Osteocyte (in vitro differentiated cells): ENCODE measurements at places on chromosomes 5 and 9. TPM values are rescaled to one million over a fixed set of nuclear protein-coding genes. Genes with fewer than 3 reads are reported as not detected.

Gene PCDHB6
- total RNA-seq = 1.4 and 1.6 TPM in 2 replicates

Gene OBP2B
- total RNA-seq = not detected in 2 replicates

Gene PRRX2
- 5.6 and 6.4 TPM in 2 replicates for total RNA-seq

Gene SELENOP
- total RNA-seq = 55.8 and 70.3 TPM in 2 replicates

Gene SLC25A2
- 0.50 and 0.81 TPM in 2 replicates for total RNA-seq

Gene IFNA21
- not detected in 2 replicates for total RNA-seq

DNA sequence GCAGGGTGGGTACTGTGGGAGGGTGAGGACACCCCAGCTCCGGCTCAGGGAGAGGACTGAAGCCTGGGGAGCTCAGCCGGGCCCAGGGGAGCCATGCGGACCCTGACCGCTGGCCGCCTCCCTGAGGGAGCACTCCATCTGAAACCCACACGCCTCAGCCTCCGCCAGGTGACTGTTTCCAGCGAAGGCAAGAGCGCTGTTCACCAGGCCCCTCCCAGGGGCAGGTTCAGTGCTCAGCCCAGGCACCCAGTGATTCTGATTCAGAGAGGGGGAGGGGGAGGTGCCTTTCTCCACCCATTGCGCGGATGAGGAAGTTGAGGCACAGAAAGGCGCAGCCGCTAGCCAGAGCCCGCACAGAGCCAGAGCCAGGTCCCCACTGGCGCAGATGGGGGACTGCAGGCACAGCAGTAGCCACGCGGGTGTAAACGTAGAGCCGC, 27.0 kb downstream of the ADGRD2 start:
- DNase-seq = no peak

- DNase-seq = no peak
Measured at GRCh38 chr9:27496135-27496504, 28.0 kb upstream of the IFNK start.

DNA sequence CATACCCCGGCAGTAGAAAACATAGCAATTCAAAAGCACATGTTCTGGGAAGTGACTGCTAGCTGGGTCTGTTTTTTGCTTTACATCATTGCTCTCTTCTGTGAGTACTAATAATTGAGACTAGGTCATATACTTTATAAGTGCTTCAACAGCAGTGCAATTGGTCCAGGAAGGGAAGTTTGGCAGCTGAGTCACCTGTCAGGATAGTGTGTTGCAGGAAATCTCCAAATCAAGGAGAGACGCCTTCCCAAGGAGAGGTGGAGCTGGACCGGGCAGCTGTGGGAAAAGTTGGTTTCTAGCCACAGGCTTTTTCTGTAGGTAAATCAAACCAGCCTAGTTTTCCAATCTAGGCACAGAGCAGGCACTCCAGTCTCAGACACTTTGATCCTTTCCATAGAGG, 330.1 kb downstream of the ENC1 start:
- DNase-seq = no peak

GRCh38 chr9:99445920-99446319, 223.8 kb downstream of the SEC61B start:
- DNase-seq = no peak

GRCh38 chr9:1722404-1722803, 292.7 kb upstream of the SMARCA2 start:
- no peak for DNase-seq

- DNase-seq = no peak
Measured at GRCh38 chr9:90092508-90092907, 487.7 kb downstream of the GADD45G start.

DNA sequence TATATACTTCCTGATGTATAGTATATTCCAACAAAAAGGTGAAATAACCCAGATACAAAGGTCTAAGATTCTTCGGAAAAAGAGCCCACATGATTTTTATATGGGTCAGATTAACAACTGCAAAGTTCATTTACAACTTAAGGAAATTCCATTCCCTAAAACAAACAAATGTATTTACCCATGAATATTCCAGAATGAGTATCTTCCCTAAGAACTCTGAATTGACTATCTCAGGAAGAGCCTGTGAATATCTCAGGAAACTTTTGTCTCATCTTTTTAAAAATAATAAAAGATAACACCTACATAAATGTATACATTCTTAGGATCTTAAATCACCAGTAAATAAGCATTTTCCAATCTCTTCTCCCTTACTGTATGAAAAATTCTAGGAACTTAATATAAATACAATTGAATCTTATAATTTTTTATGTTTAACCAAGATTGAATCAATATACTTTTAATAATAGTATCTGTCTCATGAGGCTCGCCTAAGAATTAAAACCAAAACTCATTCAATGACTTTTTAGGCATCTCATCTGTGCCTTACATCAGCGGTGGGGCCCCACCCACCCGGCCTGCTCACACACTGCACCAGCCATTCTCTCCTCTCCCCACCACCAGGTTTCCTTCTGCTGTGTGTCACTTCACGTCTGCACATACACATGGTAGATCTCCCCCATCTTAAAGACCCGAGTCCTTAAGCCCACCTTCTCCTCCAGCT, 78.1 kb downstream of the RAPGEF1 start:
- no peak for DNase-seq

DNA sequence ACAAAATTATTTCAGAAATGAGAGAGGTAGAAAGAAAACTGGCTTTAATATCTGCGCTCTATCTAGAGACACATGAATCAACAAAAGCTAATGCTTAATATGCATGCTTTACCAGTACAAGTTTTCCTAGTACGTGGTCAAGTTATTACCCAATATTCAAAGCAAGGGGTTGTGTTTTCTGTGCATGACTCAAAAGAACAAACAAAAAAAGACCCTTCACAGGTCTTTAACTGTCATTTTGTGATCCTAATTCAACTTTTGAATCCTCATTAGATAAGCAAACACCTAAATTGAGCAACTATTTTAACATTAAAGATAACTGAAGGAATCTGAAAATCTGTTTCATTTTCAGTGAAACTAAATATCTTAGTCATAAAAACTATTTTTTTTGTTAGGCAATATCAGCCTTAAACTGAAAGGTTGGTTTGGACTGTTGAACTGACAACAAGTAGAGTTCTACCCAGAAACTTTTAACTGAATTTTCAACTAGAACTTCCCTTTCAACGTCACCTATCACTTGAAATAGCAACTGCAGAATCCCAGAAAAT, 12.5 kb downstream of the ST8SIA4 start:
- DNase-seq = no peak

GRCh38 chr5:67299231-67299735, 102.7 kb upstream of the CD180 start:
- no peak for DNase-seq
